Fibroblast of skin of right biceps (primary cell): ENCODE measurements at places on chromosomes 6 and 20.
A peak's percentile ranks its signal among the peaks of the same experiment; 100 is the strongest.

DNA sequence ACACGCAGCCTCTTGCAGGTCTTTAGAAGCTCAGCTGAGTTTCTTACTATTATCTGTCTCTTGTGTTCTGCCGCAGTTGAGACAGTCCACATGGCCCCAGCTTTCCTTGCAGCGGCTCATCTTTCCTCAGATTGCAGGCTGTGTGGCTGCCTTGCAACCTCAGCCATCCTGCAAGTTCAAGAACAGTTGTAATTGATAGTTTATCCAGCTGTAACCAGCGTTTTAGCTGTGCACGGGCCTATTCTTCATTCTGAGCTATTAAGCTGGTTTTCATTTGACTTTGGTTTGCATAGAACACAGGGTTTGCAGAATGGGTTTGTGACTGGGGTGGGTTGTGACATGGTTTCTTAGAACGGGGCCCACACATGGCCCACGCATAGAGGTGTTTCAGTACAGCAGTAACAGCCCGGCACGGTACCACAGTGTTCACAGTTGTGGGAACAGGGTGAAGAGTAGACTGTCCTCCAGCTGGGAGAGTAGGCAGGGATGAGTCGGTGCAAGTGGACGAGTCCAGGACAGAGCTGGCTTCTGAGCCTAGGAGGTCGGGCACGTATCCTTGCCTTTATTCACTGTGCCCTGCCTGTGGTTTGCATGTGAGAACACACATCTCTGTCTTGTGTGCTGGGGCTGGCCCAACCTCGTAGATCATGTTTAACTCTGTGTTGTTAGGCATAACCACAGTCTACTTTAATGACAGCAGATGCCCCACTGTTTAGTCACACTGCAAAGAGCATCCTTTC is 89.2 kb downstream of the RPP40 start:
- DNase-seq = peak; percentile 86

DNA sequence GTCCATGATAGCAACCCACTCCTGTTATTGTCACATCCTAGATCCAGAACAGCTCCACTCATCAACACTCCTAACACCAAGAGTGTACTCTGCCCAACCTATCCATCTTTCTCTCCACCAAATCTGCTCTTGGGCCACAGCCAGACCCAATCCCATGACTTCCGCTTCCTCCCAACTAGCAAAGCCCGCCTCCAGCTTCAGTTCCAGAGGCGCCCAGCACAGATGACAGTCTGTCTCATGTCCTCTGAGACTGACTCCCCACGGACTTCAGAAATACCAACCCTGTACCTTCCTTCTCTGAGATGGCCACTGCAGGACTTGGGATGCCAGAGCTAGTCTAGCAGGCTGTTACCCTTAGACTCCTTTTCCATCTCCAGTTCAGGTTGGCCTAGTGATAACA is 48.6 kb downstream of the DTNBP1 start:
- DNase-seq = no peak

DNA sequence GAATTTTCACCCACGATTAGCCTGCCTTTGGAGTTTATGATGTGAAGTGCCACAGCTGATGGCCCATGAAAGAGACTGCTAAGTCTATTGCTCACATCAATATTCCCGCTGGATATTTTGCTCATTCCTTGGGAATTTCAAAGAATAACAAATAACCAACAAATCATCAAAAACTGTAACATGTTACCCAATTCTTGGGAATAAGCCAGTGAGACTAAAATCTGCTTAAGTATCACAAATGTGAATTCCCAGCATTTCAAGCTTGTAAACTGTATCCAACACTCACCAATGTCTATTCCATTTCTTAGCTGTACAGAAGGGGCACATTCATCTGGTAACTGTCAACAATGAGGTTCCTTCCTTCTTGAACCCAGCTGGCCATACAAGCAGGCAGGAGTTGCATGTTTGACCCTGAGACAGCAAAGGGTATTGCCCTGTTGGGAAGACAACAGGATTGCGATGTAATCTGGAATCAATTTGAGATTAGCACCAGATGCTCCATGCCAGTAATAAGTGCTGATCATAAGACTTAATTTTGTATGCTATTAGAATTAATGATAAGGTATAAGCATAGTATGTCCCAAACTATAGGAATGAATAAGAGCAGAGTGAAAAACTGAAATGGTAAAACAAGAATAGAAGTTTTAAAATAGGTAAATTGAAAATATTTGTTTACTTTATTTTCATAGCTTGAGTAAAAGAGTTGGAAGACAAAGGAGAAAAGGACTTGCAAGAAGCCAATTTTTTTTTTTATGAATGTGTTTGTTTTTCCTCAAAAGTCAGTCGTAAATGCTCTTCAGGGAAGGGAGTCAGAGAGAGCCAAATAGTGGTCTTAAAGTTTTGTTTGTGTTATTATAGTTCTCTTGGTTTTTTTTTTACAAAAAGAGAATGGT is 58.8 kb downstream of the RSPO3 start:
- peak; percentile 89 for DNase-seq

DNA sequence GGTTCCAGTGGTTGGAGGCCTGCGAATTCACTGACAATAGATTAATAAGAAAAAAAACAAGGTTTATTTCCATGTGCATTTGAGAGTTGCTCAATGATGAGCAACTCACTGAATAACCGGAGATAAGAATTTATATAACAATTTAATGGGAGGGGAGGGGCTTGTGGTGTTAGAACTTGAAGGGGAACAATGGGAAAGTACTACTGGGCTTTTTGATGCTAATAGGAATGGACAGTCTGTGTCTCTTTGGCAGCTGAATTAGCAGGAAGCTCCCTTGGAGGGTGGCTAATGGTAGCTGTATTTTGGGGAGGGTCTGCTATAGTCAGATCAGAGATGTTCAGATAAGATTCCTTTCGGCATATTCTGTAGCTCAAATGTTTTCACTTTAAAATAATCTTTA is 62.4 kb upstream of the GMDS start:
- DNase-seq = no peak

- peak; percentile 42 for DNase-seq
Observed at GRCh38 chr6:142635130-142635529, 309.8 kb downstream of the HIVEP2 start.

GRCh38 chr6:157323966-157324300 is 614 bp upstream of the TMEM242 start:
- DNase-seq = peak; percentile 81

DNA sequence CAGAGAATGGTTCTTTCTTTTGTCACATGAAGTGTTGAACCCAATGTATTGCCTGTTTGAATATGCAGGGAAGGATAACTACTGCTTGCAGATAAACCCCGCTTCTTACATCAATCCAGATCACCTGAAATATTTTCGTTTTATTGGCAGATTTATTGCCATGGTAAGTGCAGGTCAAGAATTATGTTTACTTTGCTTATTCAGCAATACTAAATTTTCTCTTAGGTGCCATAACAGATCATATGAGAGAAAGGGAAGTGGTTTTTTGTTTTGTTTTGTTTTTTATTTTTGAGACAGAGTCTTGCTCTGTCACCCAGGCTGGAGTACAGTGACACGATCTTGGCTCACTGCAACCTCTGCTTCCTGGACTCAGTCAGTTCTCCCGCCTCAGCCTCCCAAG is 36.6 kb upstream of the DYNLRB1 start:
- no peak for DNase-seq

GRCh38 chr20:38855356-38855755 is 49.9 kb downstream of the PPP1R16B start:
- peak; percentile 49 for DNase-seq

- DNase-seq = no peak
Observed at GRCh38 chr20:34079818-34080217, 32.2 kb downstream of the EIF2S2 start.

GRCh38 chr20:56758706-56759105 is 129.6 kb downstream of the TFAP2C start:
- DNase-seq = no peak

GRCh38 chr6:119985952-119986736 is 636.6 kb upstream of the MAN1A1 start:
- DNase-seq = no peak

GRCh38 chr20:38665506-38666285 is 58.6 kb upstream of the SLC32A1 start:
- DNase-seq = no peak

- DNase-seq = no peak
Observed at GRCh38 chr6:56357616-56358373, 110.4 kb upstream of the COL21A1 start.

DNA sequence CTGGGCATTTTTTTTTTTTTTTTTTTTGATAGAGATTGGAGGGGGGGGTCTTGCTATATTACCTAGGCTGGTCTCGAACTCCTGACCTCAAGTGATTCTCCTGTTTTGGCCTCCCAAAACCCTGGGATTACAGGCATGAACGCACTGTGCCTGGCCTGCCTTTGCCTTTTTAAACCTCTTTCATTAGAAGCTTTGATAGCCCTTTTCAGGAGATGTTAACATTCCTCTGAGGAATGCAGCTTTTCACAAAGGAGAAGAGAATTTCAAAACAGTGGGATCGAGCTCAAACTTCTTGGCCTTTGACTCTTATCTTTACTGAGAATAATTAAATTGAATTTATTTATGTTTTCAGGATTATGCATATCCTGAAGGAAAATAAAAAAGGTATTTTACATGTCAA is 31.3 kb downstream of the SLC26A8 start:
- no peak for DNase-seq

GRCh38 chr20:24970754-24971153 is 21.7 kb downstream of the CST7 start:
- no peak for DNase-seq

- DNase-seq = no peak
Observed at GRCh38 chr20:8865636-8866035, 203.3 kb upstream of the PLCB4 start.

DNA sequence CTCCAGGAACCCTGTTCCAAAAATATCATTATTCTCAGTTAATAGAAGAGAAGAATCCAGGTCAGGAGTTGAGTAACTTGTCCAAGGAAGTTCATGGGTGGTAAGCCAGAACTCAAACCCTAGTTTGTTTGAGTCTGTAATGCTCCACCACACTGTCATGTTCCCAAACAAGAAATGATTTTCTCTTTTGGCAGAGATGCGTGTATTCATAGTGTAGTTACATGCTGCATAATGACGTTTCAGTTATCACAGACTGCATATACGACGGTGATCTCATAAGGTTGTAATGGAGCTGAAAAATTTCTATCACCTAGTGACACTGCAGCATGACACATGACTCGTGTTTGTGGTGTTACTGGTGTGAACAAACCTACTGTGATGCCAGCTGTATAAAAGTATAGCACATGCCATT is 102.6 kb downstream of the TULP4 start:
- DNase-seq = peak; percentile 80

DNA sequence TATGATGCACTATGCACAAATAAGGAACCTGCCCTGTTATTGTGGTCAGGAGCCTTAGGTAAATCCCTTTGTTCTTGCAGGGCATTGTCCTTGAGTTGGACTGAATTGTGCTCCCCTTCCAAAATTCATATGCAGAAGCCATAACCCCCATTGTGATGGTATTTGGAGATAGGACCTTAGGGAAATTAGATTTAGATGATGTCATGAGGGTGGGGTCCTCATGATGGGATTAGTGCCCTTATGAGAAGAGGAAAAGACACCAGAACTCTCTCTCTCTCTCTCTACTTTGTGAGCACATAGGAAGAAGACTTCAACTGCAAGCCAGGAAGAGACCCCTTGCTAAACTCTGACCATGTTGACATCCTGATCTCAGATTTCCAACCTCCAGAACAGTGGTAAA is 268.0 kb downstream of the LRFN2 start:
- DNase-seq = no peak

DNA sequence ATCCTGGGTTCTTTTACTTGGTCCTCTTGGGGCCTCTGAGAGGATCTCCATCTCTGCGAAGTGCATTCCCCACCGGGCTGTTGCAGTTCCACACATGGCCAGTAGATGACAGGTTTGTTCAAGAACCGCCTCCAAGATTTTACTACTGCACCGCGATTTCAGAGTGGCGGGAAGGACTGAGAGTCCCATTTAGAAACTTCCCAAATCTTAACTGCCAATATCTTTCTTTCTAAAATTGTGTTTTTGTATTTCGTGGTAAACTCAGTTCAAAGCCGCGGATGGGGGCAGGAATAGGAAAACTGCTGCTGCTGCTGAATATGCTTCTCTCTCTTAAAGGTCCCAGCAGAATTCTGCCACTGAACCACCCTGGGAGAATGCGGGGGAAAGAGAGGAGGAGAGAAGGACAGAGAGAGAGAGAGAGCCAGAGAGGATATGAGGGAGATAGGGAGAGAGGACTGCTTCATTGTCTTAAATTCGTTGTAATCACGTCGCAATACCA is 8.6 kb upstream of the BTNL2 start:
- peak; percentile 82 for DNase-seq

GRCh38 chr6:161216616-161217205 is 57.1 kb downstream of the AGPAT4 start:
- DNase-seq = no peak

DNA sequence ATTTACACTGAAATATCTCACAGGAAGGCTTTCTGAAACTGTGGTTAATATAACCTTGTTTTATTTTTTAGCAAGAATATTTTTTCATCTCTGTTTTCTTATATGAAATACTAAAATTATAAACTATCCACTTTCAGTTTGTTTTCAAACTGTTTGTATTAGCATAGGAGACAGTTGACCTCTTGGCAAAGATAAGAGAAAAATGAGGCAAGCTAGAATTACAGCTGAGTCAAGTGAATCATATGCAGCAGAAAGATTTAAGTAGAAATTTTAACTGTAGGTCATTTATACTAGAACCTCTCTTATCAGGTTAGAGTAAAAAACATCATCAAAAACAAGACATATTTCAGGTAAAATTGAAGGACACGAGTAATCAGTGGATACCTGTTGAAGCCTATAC is 792.6 kb downstream of the PHF3 start:
- no peak for DNase-seq

- DNase-seq = peak; percentile 28
Observed at GRCh38 chr6:156988276-156989158, 211.3 kb downstream of the ARID1B start.

- no peak for DNase-seq
Observed at GRCh38 chr6:122580737-122581136, 29.5 kb upstream of the PKIB start.

GRCh38 chr6:42259286-42259685 is 41.6 kb upstream of the MRPS10 start:
- DNase-seq = no peak
